ENCODE measurements at places on chromosomes 1 and 21. TPM values are rescaled to one million over a fixed set of nuclear protein-coding genes. Genes with fewer than 3 reads are reported as not detected.

GRCh38 chr1:235069176-235069575 lies 59.5 kb downstream of the TOMM20 start:
- H3K27me3 ChIP-seq, result no peaks in the 10 kb centered on the region
- no peaks in the 10 kb centered on the region for H3K36me3 ChIP-seq
- peaks cover 26% of the 10 kb centered on the region for H3K4me1 ChIP-seq
- H3K27ac ChIP-seq, result no peak overlapping the region

- no peak for DNase-seq
- H3K27me3 ChIP-seq, result no peaks in the 10 kb centered on the region
- no peak overlapping the region for H3K27ac ChIP-seq
- H3K36me3 ChIP-seq, result peaks cover 22% of the 10 kb centered on the region
Measured at GRCh38 chr1:26923711-26924110, 2.2 kb downstream of the NUDC start.

Gene PEF1
- total RNA-seq, result 52.4 TPM

Gene ADAMTS4
- total RNA-seq, result 4.8 TPM

Measured in neural crest cell (in vitro differentiated cells).